ENCODE measurements at places on chromosomes 4 and X.

GRCh38 chrX:29890004-29890403, 325.4 kb upstream of the MAGEB2 start:
- DNase-seq = no peak

DNA sequence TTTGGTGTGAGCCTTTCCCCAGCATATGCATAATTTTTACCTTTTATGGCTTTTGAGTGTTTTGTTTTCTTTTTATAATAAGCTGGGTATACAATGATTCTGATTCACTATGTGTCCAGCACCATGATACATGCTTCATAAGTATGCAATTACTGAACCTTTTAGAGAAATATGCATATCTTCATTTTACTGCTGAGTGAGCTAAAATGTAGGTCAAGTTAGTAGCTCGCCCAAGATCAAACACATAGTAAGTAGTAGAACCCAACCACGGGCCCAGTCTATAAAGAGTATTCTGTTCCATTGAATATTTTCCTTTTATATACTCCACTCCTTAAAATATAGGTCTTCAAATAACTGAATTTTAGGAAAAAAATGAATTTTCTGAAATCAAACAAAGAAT, 362.4 kb upstream of the HTR2C start:
- no peak for DNase-seq

DNA sequence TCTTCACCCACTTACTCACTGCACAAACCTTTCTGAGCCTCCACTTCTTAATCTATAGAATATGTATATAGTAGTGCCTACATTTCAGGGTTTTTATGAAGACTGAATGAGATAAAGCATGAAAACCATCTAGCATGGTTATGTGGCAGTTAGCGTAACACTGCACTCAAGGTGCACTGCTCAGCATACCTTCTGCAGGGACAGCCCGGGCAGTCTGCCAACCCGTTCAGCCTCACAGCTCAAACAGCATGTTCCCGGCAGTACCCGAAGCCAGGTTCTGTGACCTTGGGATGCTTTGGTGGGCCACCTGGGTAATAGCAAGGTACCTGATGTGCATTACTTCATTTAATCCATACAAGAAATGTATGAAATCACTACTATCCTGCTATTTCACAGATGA, 81.4 kb downstream of the DOCK11 start:
- DNase-seq = no peak

DNA sequence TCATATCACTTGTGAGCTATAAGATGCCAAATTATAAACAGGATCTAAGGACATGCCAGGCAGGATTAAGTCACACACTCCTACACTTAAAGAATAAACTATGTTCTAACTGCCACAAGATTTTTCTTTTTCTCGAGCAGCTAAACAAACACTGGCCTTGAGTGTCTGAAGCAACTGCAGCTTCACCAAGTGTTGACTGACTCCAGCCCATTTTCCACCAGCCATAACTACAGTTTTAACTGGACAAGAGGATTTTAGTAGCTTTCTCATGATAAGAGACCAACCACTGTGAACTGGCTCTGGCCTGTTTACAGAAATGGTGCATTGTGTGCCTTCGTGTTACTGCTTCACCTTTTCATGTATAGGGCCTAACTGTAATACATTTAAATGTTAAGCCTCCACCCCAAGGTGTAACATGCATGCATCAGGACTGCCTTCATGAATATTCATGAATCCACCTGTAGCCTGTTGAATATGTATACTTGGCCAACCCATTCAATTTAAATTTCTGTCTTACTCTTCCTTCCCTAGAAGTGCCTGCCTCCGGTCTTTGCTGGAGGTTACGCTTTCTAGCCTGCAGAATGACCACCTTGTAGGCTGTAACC, 10.8 kb downstream of the UCP1 start:
- no peak for DNase-seq

GRCh38 chr4:183714626-183715025, 55.5 kb downstream of the TRAPPC11 start:
- DNase-seq = no peak

- no peak for DNase-seq
Measured at GRCh38 chr4:85717847-85718246, 242.9 kb downstream of the ARHGAP24 start.

- no peak for DNase-seq
Measured at GRCh38 chr4:155681886-155682285, 15.2 kb downstream of the GUCY1A1 start.

DNA sequence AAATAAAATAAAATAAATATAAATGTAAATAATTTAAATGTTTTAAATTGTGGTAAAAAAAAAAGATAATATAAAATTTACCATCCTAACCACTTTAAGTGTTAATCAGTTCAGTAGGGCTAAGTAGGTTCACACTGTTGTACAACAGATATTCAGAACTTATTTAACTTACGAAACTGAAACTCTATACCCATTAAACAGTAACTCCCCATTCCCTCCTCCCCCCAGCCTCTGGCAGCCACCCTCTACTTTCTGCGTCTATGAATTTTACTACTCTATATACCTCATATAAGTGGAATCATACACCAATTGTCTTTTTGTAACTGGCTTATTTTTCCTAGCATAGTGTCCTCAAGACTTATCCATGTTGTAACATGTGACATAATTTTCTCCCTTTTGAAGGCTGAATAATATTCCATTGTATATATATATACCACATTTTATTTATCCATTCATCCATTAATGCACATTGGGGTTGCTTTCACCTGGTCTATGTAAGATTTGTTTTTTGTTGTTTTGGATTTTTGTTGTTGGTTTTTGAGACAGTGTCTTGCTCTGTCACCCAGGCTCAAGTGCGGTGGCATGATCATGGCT, 32.5 kb upstream of the ELF2 start:
- no peak for DNase-seq

DNA sequence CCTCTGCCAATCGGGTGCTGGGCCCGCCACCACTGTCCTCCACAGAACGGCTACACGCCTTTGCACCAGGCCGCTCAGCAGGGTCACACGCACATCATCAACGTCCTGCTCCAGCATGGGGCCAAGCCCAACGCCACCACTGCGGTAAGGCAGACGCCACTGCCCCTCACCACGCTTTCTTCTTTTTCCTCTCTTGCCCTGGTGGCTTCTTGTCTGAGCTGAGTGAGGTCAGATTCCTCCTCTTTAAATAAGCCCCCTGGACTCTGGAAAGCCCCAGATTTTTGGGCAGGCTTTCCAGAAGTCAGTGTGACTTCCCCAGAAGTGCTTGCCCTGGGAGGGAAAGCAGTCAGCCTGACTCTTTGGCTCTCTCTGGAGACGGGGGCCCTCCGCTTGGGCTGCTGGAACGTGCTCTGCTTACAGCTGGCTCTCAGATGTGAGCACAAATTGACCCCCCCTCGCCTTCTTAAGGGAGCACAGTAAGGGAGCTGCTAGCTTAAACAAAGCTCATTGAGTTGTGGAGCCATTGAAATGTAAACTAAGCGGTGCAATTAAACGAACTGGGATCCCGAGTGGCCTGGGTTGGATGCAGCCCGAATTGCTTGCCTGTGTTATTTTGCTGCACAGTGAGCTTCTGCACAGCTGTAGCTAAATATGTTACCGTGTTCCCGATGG, 243.1 kb downstream of the ANK2 start:
- DNase-seq = no peak

- DNase-seq = no peak
Measured at GRCh38 chr4:7887436-7887835, 52.2 kb downstream of the AFAP1 start.

- no peak for DNase-seq
Measured at GRCh38 chr4:121653214-121653613, 43.6 kb downstream of the ANXA5 start.

DNA sequence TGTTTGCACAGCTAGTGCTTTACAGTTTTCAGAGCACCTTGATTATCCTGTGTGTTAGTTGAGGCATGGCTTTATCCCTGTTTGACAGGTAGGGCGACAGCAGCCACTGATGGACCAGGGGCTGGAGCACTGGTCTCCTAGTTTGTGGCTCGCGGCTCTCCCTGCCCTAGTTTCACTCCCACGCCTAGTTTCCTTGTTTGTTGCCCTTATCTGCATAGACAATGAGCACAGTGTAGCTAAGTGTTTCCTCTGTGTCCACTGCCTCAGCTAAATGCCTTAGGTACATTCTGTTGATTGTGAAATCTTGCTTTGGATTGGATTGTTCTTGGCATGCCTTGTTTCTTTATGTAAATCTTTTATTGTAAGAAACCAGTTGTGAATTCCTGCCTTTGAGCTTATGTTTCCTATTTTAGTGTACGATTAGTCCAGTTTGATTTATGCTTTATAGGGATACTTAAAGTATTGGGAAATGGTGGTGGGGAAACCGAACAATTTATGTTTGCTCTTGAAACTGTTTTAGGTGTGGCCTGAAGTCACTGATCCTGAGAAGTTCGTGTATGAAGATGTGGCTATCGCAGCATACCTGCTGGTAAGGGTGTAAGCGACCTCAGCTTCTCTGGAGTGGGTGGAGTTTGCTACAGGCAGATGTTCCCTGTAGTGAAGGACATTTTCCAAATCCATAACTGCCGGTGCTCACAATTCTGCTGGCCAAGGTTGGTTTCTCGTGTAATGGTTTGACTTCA, 11.0 kb downstream of the TRMT44 start:
- no peak for DNase-seq

GRCh38 chrX:125786316-125786715, 379.8 kb downstream of the DCAF12L2 start:
- no peak for DNase-seq

DNA sequence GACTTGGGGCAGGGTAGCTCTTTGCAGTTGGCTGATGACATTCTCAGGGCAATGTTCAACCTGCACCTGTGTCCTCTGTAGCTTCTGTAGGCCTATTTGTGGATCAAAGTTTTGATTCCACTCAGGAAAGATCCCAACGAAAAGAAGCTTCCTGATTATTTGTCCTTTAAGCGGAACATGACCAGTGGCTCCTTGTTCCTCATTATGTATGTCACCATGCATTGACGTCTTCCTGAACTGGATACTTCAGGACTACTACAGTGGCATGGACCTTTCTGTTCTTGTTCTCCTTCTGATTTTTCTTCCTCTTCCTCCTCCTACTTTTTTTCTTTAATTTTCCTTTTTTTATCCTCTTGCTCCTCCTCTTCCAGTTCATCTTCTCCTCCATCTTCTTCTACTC, 62.4 kb downstream of the NBDY start:
- DNase-seq = no peak

DNA sequence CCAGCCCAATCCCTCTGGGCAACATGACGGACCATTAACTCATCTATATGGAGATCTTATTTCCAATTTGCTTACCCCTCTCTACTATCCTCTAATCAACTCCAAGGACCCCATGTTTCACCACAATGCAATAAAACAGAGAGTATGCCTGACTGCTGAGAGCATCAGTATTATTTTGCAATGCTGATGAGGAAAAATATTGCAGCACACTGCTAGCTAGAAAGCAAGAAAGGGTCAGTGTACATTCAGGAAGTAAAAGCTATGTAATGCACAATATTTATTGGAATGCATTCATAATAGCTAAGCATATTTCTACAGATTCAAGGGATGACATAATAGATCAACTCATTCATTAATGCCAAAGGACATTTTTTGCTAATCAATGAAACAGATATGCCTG, 33.2 kb downstream of the ARAP2 start:
- no peak for DNase-seq

DNA sequence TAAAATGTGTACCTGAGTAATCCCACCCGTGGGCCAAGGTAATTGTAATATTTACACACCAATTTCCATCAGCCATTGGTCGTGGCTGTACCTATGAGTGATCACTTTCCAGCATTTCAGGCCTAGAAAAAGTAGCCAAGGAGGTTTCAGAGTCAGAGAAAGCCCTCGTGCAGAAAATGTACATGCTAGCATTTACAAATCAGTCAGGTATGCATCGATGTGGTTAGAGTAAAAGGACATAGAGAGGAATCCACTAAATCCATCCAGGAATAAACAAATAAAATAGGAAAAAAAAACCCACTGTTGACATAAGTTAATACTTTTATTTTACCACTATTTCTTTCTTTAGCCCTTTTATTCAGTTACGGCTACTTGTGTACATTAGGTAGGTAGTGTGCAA, 256.8 kb downstream of the TRIML1 start:
- no peak for DNase-seq

GRCh38 chr4:15906020-15906443, 32.5 kb downstream of the FGFBP1 start:
- no peak for DNase-seq

DNA sequence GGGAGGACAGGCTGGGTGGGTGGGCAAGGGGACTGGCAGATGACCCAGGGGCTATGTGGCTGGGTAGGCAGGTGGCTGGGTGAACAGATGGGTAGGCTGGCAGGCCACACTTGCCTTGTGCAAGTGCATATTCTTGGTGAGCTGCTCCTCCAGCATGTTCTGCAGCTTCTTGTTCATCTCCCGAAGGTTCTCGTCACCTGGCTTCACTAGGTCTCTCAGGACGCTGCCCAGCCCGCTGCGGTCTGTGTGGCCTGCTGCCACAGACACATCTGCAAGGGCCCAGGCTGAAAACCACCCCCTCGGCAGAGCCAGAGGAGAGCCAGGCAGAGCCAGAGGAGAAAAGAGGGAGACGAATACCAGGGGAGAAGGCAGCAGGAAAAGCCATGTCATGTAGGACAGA, 3.4 kb upstream of the KCND1 start:
- DNase-seq = no peak

DNA sequence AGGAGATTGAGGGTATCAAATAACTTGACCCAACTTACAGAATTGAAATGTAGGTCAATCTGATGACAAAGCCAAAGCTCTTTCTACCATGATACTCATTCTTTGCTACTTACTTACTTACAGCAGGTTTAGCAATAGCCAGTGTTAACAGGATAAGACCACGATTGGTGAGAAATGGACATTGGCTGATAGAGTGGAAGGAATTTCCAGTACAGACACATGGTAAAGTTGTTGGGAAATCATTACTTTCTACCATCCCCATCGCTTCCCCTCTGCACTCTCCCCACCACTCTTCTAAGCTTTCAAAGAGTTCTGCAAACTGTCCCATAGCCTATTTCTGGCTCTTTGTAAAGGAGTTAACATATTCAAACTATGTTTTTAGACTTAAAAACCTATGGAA, 119.7 kb downstream of the CHRNA9 start:
- no peak for DNase-seq
